ENCODE measurements at places on chromosomes 2 and 18.

GRCh38 chr2:132715386-132716351 lies 45.7 kb upstream of the LYPD1 start:
- DNase-seq = peak; percentile 7

- no peak for DNase-seq
Observed at GRCh38 chr18:77346208-77346810, 96.7 kb downstream of the GALR1 start.

DNA sequence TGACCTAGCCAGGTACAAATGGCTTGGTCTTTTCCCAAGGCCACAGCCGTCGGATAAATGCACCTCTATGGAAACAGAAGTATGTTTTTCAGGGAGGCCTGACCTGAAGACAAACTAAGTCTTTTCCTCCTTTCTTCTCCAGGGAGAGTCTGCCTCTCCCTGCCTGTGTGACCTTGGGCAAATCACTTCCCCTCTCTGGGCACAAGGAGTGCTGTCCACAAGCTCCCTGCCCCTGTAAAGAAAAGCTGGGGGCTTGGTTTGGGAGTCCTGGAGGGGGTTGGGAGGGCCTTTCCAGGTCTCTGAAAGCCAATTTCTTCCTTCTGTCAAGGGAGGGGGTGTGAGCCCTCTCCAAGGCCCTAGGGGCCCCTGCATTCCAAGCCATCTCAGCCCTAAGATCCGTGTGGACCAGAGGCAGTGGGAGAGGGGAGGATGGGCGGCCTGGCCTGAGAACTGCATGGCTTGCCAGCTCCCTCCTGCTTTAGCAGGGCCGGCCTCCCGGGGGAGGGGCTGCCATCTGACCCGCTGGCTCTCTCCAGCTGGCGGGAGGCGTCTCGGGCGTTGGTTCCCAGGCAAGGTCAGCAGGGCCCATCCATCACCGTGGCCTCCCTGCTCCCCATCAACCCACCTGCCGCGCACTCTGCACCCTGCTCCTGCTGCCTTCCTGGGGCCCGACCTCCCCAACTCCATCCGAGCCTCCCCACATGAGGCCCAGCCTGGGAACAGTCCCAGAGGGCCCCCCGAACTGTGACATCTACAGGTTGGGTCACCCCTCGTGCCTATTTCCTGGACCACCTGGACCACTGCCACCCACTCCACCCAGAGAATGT lies 61.4 kb downstream of the SMAD7 start:
- no peak for DNase-seq

GRCh38 chr2:203105996-203106395 lies 91.3 kb downstream of the NBEAL1 start:
- no peak for DNase-seq

DNA sequence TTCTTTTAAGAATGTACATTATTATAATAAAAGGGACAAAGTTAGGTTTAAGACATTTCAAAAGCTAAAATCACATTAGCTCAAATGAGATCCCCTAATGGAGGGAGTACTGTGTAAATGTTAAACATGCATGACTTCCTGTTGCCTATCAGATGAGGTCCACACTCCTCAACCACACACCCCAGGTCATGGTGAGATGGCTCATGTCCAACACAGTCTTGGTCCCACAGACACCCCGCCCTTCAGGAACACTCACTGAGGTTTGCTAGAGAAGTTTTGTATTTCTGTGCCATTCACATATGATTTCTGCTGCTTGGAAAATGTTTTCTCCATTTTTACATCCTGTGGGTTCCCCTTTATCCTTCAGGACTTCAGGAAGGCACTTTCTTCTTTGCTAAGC lies 491.0 kb downstream of the SOX11 start:
- DNase-seq = peak; percentile 72

DNA sequence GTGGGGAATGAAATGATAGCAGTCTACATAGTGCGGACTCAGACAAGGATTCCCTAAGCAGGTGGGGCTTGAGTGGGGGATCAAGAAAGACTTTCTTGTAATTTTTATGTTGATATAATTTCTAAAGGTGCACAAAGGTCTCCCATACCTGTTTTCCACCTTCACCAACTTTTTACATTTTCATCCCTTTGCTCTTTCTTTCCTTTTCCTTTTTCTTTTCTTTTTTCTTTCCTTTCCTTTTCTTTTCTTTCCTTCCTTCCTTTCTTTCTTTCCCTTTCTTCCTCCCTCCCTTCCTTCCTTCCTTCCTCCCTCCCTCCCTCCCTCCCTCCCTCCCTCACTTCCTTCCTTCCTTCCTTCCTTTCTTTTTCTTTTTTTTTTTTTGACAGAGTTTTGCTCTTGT lies 10.1 kb upstream of the TRMT61B start:
- no peak for DNase-seq

GRCh38 chr2:230423851-230424458 lies 8.0 kb downstream of the SP100 start:
- DNase-seq = no peak

DNA sequence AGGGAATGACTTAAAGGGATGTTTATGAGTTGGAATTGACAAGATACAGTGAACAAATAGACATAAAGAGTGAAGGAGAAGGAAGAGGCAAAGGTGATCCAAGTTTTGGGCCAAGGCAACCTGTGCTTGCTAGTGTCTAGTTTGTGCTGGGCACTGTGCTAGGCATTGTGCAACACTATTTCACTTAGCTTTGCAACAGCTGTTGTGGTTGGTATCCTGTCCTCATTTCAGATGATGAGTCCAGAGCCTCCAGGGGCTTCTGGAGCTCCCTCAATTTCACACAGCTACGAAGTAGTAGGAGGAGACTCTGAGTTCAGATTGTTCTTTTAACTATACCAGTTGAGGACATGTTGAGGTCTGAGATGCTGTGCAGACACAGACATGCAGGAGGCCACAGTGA lies 18.1 kb upstream of the LOXHD1 start:
- peak; percentile 86 for DNase-seq

- DNase-seq = no peak
Observed at GRCh38 chr18:78587096-78587495, 392.5 kb upstream of the SALL3 start.

DNA sequence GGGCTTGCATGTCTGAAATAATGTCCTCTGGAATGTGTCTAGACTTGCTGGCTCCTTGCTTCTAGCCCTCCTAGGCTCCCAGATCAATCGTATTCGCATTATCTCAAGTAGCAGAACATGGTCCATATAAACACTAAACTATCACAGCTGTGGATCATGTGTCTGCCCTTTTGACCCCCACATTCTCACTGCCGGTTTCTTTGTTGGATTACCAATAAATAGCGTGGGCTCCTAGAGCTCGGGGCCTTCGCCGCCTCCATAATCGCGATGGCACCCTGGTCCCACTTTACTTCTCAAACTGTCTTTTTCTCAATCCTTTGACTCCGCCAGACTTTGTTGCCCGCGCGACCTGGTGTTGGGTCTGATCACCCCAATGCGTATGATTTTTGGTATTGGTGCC lies 6.3 kb upstream of the SCYGR8 start:
- DNase-seq = no peak

DNA sequence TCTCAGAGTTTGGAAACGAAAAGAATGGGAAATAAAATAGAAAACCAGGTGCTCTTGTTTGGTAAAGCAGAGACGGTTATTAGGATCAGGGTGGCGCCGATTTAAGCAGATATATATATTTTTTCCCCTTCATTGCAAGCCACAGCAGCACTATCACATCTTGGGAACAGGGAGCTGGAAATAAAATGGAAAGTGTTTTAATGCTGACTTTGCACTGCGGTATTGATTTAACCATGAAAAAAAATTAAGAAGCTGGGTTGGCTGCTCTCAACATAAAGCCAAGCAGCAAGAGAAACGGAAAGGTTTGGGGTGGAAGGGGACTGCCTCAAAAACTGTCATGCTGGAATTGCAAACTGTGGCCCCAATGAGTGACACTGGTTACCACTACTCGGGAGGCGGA lies 102.7 kb upstream of the ZBTB14 start:
- no peak for DNase-seq

GRCh38 chr2:46966576-46966975 lies 51.0 kb upstream of the MCFD2 start:
- DNase-seq = no peak

GRCh38 chr2:195322324-195322723 lies 334.7 kb upstream of the SLC39A10 start:
- peak; percentile 86 for DNase-seq

DNA sequence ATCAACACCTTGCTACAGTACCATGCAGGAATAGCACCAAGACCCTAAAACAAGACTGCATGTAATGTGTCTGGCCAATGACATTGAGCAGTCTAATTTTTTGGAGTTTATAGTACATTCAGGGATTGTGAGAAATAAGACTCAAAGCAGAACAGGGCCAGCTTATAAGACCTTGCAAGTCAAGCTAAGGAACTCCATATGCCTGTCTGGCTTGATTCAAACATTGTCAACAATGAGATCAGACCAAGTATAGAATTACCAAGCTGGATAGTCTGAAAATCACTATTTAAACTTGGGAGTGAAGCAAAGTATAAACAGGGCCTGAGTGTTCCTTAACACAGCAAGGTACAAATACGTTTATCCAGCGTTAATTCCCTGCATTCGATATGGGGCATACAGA lies 370.9 kb downstream of the CNTNAP5 start:
- no peak for DNase-seq

Measured in RPMI7951 (cell line).